ENCODE measurements at places on chromosomes 5 and 9.

GRCh38 chr9:96619124-96619465 is 548 bp downstream of the CDC14B start:
- DNase-seq: no peak

GRCh38 chr5:15807871-15808270 is 307.9 kb downstream of the FBXL7 start:
- no peak for DNase-seq

DNA sequence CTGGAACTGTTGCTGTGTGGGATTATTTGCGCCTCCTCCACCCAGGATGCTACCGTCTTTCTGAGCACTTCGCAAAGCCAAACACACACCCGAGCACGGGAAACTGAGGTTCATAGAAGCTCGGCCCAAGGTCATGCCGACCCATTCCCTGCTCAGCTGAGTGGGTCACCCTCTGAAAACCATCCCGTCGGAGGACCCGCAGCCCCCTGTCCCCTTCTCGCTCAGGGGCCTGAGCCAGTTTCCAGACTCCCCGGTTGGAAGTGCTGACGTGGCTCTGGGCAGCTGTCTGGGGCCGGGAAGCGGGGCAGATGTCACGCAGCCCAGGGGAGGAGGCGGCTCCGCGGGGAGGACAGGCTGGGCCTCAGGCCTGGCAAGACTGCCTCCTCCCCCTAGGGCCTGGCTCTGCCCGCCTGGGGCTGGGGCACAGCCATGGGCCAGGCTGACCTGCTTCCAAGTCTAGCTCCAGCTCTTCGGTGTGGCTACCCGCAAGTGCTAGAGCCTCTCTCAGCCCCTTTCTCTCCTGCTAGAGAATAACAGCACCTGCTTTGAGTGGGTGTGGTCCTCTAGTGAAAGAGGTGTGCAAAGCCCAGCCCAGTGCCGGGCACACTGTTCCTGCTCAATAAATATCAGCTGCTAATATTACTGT is 9.9 kb upstream of the CXXC5 start:
- DNase-seq: peak; percentile 96

DNA sequence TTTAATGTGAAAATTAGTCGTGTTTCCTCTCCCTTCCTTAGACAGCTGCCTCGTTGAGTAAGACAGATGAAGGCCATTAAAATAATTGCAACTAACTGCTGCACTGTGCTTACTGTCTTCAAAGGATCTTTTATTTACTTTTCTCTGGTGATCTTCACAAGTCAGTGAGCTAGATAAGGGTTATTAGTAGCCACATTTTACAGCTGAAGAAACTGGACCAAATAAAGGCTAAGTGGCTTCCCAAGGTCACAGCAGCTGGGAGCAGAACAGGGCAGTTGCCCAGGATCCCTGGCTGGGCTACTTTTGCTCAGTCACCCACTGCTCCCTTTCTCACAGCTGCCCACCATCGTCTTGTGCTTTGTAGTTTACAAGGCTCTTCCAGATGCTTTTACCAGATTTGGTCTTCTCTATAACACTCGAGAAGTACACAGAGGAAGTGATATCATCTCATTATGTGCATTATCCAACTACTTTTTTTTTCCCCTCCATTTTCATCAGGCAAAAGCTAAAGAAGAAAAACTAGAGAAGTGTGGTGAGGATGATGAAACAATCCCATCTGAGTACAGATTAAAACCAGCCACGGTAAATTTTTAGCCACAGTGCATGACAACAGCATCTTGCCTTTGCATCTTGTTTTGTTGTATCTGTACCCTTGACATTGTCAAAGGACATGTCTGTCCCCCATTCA is 61.8 kb downstream of the ERAP1 start:
- no peak for DNase-seq

- DNase-seq: peak; percentile 58
Observed at GRCh38 chr5:36607114-36607571, 737 bp downstream of the SLC1A3 start.

GRCh38 chr5:145683431-145683830 is 151.7 kb downstream of the PRELID2 start:
- no peak for DNase-seq

DNA sequence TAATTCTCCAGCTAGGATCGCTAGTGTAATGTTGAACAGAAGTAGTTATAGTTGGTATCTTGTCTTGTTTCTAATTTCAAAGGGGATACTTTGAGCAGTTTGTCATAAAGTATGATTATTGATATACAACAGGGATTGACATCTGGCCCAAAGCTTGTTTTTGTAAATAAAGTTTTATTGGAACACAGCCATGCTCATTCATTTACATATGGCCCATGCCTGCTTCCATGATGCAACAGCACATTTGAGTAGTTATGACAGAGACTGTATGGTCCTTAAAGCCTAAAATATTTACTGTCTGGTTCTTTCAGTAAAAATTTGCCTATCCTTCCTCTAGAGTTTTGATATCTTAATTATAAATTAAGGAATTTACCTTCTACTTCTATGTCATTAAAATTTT is 69.8 kb downstream of the RPS6 start:
- no peak for DNase-seq

DNA sequence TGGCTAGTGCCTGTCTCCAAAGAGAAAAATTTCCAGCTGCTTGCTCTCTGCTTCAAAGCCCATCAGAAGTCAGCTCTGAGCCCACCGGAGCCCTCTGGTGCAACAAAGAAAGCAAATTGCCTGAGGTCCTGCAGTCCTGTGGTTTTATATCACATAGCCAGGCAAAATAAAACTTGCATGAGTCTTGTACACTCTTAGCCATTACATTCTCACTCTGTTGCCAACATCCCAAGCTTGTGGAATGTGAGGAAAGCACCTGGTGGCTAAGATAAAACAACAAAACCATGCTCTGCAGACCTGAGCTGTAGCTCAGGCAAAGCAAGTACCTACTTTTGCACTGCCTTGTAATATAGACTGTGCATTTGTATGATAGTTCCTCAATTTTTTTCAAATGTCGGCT is 133.7 kb downstream of the GPBP1 start:
- DNase-seq: no peak

GRCh38 chr5:177507165-177507564 is 2.5 kb downstream of the DOK3 start:
- peak; percentile 12 for DNase-seq

DNA sequence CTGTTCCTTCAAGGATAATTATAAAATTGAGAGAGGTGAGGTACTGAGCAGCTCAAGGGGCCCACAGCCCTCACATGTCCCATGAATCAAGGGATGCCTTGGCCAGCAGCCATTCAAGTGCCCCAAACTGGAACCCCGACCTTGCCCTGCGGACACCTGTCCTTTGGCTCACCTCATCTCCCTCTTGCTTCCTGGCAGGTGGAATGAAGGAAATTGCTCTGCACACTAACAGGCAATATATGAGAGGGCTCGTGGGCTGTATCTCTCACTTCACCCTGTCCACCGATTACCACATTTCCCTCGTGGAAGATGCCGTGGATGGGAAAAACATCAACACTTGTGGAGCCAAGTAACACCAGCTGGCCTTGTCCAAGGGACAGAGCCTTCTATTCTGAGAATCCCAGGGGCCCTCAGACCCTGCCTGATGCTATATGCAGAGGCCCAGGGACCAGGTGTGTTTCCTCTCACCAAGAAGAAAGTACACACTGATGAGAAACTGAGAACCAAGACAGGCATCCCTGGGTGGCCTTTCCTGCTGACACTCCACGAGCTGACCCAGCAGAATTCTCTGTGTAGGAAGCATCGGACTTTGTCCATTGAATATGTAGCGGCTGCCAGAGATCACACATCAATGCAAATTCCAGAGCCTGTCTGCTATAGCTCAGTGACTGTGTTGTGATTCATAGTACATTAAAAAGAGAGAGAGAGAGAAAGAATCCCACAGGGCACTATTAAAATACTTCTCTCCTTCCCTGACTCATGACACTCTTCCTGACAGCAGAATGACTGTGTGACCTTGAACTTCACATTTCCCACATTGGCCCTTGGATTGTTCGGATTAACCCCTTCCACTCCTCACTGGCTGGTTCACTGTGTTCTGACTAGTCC is 92.6 kb downstream of the LIFR start:
- no peak for DNase-seq

DNA sequence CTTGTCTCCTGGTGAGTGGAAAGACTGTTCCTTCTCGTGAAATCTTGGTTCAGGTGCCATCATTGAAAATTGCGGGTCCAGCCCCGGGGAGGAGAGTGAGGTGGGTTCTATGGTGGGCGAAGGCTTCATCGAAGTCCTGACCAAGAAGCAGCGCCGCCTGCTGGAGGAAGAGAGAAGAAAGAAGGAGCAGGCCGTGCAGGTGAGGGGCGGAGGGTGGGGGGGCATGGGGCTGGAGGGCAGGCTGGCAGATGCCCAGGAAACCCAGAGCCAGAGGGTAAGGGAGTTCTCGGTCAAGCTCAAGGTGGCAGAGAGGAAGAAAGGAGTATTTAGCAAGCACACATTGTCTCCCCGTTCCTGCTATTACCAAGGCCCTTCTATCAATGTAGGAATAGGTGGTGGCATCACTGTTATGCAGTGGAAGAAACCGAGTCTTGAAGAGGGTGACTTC is 24.3 kb upstream of the POMT1 start:
- peak; percentile 61 for DNase-seq

DNA sequence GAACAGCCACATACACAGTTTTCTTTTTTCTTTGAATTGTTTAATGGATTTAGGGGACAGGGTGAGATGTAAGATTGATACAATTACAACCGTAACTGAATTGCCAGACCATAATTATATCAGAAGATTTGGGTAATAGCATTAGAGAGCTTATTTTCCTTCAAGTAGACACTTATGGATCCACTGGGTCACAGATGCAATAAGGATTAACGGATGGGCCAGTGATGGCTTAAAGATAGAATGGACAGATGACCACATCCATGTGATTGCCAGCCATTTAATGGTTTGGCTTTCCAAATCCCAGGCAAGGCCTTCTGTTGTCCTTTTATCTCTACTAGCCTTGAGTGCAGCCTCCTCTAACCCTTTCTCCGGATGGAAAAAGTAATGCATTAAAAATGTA is 94.7 kb upstream of the NUDT12 start:
- no peak for DNase-seq

DNA sequence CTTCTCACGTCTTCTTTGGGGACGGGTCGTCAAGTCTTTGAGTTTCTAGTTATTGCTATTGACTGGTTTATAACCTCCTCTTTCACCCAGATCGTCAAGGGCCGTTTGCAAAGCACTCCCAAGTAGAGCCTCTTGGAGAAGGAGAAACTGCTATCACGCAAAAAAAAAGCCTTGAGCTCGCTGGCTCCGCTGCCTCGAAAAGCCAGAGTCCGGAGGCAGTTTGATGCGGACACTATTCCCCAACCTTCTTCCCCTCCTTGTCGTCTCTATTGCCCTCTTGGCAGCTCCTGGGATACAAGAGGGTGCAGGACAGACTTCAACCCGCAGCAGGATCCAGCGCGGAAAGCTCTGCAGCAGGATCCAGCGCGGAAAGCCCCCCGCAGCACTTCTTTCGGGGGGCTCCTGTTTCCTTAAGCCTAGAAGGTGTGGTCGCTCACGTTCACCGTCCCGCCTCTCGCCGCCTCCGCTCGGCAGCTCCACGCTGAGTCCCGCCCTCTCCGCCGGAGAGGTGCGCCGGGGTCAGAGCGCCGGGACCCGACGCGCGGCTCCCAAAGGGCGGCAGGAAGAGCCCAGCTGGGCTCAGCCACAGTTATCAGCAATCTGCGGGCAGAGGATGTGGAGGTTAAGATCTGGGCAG is at the start of gene PCDHAC1:
Gene PCDHAC1 (plus strand): TSS at position 494 of the 637 bp plus-strand sequence. CDS start 594 bp downstream, outside the sequence.
- peak; percentile 84 for DNase-seq

- DNase-seq: no peak
Observed at GRCh38 chr9:127890053-127890452, 9.3 kb downstream of the ST6GALNAC6 start.

DNA sequence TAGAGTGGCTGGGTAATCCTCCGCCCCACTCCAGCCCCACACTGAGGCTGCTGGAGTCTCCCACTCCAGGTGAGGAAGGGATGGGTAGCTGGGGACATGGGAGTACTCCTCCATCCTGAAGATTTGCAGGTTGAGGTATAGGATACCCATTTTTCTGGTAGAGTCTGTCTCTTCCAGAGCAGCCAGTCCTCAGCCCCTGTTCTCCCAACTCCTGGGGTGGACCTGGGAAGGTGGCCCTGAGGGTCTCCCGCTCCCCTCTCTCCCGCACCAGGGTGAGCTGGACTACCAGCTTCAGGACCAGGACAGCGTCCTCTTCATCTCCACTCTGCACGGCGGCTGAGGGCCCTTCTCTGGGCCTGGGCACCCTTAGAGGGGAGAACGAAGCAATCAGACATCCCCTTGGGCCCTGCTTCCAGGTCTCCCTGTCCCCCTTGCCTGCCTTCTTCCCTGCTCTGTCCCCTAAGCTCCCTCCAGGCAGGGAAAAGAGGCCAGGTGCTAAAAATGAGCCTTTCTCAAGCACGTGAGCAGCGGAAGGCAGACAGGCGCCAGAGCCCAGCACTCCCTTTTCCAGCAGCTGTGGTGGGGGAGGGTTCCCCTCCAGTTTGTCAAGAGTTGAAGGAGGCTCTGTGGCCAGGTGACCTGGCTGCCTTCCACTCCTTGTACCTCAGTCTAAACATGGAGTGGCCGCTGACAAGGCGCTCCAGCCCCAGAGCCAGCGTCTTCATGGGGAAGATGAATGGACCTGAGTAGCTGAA is 18.4 kb downstream of the URM1 start:
- DNase-seq: no peak

DNA sequence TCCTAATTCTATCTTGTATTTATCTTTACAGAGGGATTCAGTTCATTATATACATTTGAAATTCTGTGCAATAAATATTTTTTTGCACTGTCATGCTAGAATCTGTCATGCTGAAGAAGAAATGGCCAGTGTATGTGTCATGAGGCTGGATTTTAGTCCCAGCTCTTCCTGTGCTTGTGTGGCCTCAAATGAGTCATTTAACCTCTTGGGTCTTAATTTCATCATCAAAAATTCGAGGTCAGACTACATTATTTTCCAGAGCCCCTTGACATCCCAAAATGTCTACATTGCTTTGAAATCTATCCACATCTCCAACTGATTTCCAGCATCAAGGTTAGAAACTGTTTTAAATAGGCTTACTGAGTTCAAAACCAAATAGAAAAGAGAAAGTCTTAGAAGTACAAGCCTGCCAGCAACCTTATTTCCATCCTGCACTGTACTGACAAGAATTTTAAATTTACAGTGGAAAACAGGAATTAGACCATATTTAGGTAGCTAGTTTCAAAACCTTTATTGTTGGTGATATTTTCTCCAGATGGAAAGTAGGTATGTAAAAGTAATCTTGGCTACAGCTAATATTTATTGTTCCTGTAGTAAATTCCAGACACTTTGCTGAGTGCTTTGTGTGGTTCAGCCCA is 96.7 kb upstream of the MAMDC2 start:
- no peak for DNase-seq

DNA sequence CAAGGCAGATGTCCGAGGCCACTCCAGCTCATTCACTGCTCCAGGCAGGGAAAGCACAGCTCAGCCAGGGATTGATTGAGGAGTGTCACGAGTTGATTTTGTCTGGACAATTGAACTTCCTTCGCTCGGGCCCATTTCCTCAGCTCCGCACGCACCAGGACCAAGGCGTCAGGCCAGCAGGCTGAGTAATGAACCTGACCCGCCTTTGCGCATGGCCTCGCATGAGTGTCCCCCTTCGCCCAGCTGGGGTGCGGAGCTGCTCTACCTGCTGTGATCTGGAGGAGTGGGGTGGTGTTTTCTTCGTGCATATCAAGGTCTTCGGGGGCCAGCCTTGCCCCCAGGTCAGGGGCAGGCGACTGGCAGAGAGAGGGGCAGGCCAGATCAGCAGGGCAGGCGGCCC is 44.0 kb downstream of the VAV2 start:
- no peak for DNase-seq

- no peak for DNase-seq
Observed at GRCh38 chr5:18675041-18675440, 1040.8 kb downstream of the TAF11L14 start.

GRCh38 chr5:79505138-79505537 is 8.8 kb downstream of the HOMER1 start:
- DNase-seq: no peak

GRCh38 chr5:111537141-111538024 is 25.0 kb upstream of the STARD4 start:
- DNase-seq: no peak
